ENCODE measurements at places on chromosomes 5 and 9. TPM values are rescaled to one million over a fixed set of nuclear protein-coding genes. Genes with fewer than 3 reads are reported as not detected.

- DNase-seq: no peak
Observed at GRCh38 chr5:77866198-77866597, 90.1 kb upstream of the TBCA start.

GRCh38 chr9:8287501-8287900, 487.9 kb upstream of the DMAC1 start:
- DNase-seq: no peak

The NSG2 gene
- not detected for total RNA-seq

DNA sequence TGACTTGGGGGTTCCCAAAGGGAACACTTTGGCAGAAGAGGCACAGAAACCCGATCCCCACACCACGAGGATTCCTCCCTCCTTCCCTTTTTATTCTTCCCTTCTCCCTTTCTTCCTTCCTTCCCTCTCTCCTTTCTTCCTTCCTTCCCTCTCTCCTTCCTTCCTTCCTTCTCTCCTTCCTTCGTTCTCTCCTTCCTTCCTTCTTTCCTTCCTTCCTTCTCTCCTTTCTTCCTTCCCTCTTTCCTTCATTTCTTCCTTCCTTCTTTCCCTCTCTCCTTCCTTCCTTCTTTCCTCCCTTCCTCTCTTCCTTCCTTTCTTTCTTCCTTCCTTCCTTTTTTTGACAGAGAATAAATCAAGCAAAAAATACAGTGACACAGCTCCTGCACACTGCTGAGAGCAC, 168.0 kb upstream of the NFIL3 start:
- no peak for DNase-seq

The CNOT8 gene
- total RNA-seq: 61.4 TPM

The AK6 gene
- 37.3 TPM for total RNA-seq

The PCDHA5 gene
- 1.1 TPM for total RNA-seq

DNA sequence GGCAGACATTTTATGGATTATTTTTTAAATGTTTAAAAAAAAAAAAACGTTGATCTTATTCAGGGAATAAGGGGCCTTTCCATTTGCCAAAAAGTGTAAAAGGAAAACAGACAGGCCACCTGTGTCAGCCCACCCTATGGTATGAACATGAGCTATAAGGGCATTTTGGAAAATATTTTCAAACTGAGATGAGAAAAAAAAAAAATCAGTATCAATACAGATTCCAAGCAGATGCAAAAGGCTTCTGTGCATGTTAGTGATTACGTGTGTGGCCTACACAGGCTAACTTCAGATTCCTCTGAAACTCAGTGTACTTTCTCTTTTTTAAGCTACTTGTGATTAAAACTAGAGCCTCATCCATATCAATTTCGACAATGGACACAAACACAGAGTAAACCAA, 189.9 kb downstream of the BNC2 start:
- DNase-seq: no peak

The PCDHB9 gene
- 11.9 TPM for total RNA-seq

The LEAP2 gene
- 0.08 TPM for total RNA-seq

The IFNB1 gene
- not detected for total RNA-seq

GRCh38 chr5:4572311-4573100, 567.6 kb upstream of the ADAMTS16 start:
- peak; percentile 87 for DNase-seq

GRCh38 chr5:86461169-86461956, 156.4 kb upstream of the COX7C start:
- DNase-seq: no peak

- DNase-seq: no peak
Observed at GRCh38 chr9:136189394-136190236, 15.3 kb downstream of the LHX3 start.

DNA sequence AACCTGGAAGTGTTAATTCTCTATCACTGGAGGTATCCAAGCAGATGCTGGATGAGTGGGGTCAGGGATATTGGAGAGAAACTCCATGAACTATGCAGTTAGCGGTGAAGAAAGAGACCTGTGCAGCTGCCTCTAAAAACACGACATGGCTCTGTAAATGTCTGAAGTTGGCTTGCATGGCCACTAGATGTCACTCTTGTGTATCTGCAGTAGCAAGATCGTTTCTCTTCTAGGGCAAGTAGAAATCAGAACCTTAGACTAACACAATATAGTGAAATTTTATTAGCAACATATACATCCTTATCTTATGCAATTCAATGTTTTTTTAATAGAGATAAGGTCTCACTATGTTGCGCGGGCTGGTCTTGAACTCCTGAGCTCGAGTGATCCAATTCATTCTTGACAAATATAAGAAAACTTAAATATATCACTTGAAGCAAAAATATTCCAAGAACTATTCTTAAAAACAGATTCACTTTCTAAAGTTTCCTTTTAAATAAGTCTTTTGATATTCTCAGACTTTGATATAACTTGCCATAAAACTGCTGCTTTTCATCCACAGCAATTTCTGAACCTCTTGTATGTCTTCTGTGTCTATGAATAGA, 2.9 kb downstream of the OR2S2 start:
- DNase-seq: peak; percentile 84

GRCh38 chr5:135206862-135207261, 172.8 kb upstream of the PITX1 start:
- no peak for DNase-seq

- no peak for DNase-seq
Observed at GRCh38 chr9:98457726-98458370, 202.4 kb upstream of the TBC1D2 start.
